ENCODE measurements at places on chromosomes 7 and 10. TPM values are rescaled to one million over a fixed set of nuclear protein-coding genes. Genes with fewer than 3 reads are reported as not detected.
A peak's percentile ranks its signal among the peaks of the same experiment; 100 is the strongest.

MICU1 gene
- 79.6 TPM for total RNA-seq

TDRD1 gene
- 0.59 TPM for total RNA-seq

- H3K4me3 ChIP-seq, result no peak overlapping the region
- H3K27me3 ChIP-seq, result no peaks in the 10 kb centered on the region
- H3K36me3 ChIP-seq, result no peaks in the 10 kb centered on the region
- peaks cover 6% of the 10 kb centered on the region for H3K4me1 ChIP-seq
- DNase-seq, result no peak
Observed at GRCh38 chr7:90910136-90910535, 314.0 kb downstream of the CDK14 start.

GRCh38 chr10:113802997-113803396 is 50.9 kb downstream of the DCLRE1A start:
- no peak for DNase-seq
- H3K36me3 ChIP-seq, result no peaks in the 10 kb centered on the region
- no peak overlapping the region for H3K4me3 ChIP-seq

DNA sequence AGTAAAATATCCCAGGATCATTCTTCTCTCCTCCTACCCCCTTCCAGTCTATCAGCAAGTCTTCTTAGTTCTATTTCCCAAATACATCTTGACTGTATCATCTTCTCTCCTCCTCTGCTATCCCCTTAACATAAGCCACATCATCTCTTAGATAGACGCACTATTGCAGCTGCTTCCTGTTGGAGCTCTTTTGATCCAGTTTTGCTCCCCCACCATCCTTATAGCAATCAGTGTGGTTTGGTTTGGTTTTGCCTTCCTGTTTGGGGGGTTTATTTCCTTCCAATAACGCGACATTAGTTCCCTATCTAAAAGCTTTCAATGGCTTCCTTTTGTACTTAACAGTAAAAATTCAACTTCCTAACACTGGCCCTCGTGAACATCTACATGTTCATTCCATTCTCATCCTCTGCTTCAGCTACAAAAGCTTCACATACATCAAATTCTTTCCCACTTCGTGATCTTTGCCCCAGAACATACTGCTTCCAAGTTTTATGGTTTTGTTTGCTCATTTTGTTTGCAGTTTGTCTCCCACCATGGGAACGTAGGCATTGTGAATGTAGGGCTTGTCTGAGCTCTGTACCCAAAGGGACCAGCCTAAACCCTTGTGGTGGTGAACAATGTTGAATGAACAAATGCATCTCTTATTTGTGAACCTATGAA is 33.7 kb upstream of the PLXDC2 start:
- no peak for DNase-seq
- no peak overlapping the region for H3K4me3 ChIP-seq
- no peaks in the 10 kb centered on the region for H3K27me3 ChIP-seq
- H3K4me1 ChIP-seq, result no peaks in the 10 kb centered on the region
- no peaks in the 10 kb centered on the region for H3K36me3 ChIP-seq
- no peak overlapping the region for H3K27ac ChIP-seq

GRCh38 chr10:30151581-30152389 is 92.4 kb upstream of the JCAD start:
- H3K4me3 ChIP-seq, result no peak overlapping the region
- no peaks in the 10 kb centered on the region for H3K36me3 ChIP-seq
- H3K4me1 ChIP-seq, result peaks cover 17% of the 10 kb centered on the region
- peak overlapping the region; percentile 73 for H3K27ac ChIP-seq
- DNase-seq, result peak; percentile 92

GRCh38 chr10:12649012-12649584 is 299.8 kb downstream of the CAMK1D start:
- H3K4me3 ChIP-seq, result no peak overlapping the region
- H3K36me3 ChIP-seq, result no peaks in the 10 kb centered on the region
- peaks cover 6% of the 10 kb centered on the region for H3K27me3 ChIP-seq
- no peak overlapping the region for H3K27ac ChIP-seq
- no peaks in the 10 kb centered on the region for H3K4me1 ChIP-seq

OR2A7 gene
- 1.1 TPM for total RNA-seq

DNA sequence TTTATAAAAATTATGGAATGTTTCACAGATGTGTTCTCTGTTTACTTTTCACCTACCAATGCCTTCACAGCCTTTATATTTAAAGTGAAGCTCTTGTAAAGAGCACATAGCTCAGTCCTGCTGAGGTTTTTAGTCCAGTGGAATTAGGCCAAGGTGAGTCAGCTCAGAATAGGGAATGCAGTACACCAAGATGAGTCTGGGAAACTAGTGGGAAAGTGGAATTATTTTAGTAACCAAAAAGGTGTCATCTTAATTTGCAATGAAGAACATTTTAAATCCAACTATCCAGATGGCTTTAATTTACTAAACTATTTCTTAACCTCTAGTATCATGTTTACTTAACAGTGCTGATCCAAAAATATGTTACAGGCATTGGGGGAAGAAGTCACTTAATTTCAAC is 236.3 kb upstream of the CTBP2 start:
- DNase-seq, result no peak
- H3K36me3 ChIP-seq, result no peaks in the 10 kb centered on the region
- H3K27me3 ChIP-seq, result peaks cover 14% of the 10 kb centered on the region
- no peak overlapping the region for H3K27ac ChIP-seq

MSS51 gene
- total RNA-seq, result 2.4 TPM

GRCh38 chr10:29343607-29344038 is 54.8 kb downstream of the LYZL1 start:
- no peaks in the 10 kb centered on the region for H3K36me3 ChIP-seq
- H3K4me3 ChIP-seq, result peak overlapping the region; percentile 1
- DNase-seq, result no peak
- no peaks in the 10 kb centered on the region for H3K27me3 ChIP-seq

GRCh38 chr7:117323851-117324711 is 1.2 kb upstream of the WNT2 start:
- peaks cover 60% of the 10 kb centered on the region for H3K27me3 ChIP-seq
- H3K4me1 ChIP-seq, result peaks cover 16% of the 10 kb centered on the region
- peak; percentile 74 for DNase-seq
- no peaks in the 10 kb centered on the region for H3K36me3 ChIP-seq

- no peak overlapping the region for H3K27ac ChIP-seq
- H3K36me3 ChIP-seq, result no peaks in the 10 kb centered on the region
- H3K27me3 ChIP-seq, result no peaks in the 10 kb centered on the region
- H3K4me3 ChIP-seq, result no peak overlapping the region
- DNase-seq, result no peak
- H3K4me1 ChIP-seq, result no peaks in the 10 kb centered on the region
Observed at GRCh38 chr10:131857156-131858117, 43.4 kb upstream of the PPP2R2D start.

IQUB gene
- total RNA-seq, result 0.88 TPM

DNA sequence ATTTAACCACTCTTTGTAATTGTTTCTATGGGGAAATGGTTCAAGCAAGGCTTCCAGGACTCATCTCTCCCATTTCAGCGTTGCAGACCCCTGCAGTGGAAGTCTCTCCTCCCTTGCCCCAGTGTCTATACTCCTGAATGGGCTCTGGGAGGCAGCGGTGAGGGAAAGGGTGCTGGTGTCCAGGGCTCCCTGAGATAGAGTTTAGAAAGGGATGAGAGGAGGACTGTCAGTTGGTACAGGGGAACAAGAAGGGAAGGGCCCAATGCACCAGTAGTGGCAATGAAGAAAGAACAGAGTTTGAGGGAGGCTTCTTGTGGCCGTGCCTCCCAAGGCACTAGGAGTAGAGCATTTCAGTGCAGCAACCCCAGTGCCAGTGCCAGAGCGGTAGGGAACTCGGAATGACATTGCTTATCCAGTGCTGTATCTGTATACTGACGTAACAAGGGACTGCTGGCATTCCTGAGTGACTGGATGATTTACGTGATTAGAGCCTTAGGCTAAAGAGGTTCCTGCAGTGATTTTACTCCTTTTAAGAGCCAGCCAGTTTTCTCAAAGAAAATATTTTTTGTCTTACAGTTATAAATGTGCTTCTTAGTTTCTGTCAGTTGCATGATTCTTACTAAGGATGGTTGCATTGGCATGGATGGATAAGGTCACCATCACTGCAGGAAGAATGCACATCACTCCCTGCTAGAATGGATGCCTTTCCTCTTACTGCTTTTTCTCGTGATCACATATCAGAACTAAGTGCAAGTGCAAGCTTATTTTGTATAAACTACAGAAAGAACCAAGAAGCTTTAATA is 28.0 kb downstream of the PRPF18 start:
- peaks cover 34% of the 10 kb centered on the region for H3K36me3 ChIP-seq
- H3K27ac ChIP-seq, result peak overlapping the region; percentile 16
- H3K4me3 ChIP-seq, result no peak overlapping the region

DNA sequence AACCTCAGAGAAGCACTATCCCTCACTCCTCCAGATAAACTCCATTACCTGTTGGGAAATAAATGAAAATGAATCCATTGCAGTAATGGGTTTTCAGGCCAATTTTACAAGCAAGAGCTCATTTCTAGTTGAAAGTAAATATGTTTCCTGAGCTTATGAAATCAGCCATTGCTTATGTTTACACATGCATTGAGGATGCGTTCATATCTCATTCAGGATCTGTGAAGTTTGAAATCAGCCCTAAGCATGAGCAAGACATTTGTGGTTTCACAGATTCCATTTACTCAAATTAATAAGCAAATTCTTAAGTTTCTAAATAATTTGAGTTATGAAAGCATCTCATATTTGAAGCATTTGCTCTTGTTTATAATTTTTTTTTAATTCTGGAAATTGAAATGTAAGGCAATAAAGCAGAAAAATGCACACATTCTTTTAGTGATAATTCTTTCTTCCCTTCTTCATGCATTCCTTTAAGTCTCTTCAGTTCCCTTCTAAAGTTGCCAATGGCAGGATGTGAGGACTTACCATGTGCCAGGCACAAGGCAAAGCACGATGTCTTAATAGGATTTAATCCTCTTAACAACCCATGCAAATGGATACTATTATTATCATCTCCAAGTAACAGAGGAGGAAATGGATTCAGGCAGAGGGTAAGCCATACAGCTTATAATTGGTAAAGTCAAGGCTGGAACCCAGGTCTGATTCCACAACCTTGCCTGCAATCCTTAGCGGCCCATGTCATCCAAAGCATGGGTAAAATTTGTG is 35.0 kb upstream of the CTTNBP2 start:
- H3K4me3 ChIP-seq, result no peak overlapping the region
- no peak overlapping the region for H3K27ac ChIP-seq
- no peaks in the 10 kb centered on the region for H3K27me3 ChIP-seq
- DNase-seq, result no peak
- no peaks in the 10 kb centered on the region for H3K4me1 ChIP-seq
- no peaks in the 10 kb centered on the region for H3K36me3 ChIP-seq

SLC29A4 gene
- 1.1 TPM for total RNA-seq

DNA sequence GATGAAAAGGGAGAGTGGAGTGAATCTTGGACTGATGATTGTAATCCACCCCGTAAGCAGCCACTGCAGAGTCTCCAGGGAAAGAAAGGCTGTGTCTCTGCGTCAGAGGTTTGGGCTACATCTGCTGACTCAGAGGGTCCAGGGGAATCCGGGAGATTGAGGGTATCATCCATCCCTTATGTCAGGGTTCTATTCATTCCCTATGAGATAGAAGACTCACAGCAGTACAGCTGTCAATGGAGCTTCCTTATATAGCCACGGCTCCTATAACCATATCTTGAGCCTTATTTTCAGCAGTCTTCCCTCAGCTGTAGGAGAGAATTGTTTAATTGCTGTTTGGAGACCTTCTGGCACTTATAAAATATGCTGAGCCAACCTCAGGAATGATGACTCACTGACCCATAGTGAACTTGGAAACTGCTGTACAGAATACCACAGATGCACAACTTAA is 558.2 kb upstream of the PFKP start:
- no peaks in the 10 kb centered on the region for H3K4me1 ChIP-seq
- H3K36me3 ChIP-seq, result no peaks in the 10 kb centered on the region
- no peak overlapping the region for H3K4me3 ChIP-seq
- DNase-seq, result no peak
- no peak overlapping the region for H3K27ac ChIP-seq
- H3K27me3 ChIP-seq, result no peaks in the 10 kb centered on the region

HMX2 gene
- total RNA-seq, result not detected

GRCh38 chr7:137942484-137943115 is 59.3 kb downstream of the CREB3L2 start:
- no peak for DNase-seq
- H3K27me3 ChIP-seq, result no peaks in the 10 kb centered on the region
- no peak overlapping the region for H3K4me3 ChIP-seq
- H3K4me1 ChIP-seq, result peaks cover 42% of the 10 kb centered on the region
- H3K36me3 ChIP-seq, result peaks cover under 1% of the 10 kb centered on the region

DNA sequence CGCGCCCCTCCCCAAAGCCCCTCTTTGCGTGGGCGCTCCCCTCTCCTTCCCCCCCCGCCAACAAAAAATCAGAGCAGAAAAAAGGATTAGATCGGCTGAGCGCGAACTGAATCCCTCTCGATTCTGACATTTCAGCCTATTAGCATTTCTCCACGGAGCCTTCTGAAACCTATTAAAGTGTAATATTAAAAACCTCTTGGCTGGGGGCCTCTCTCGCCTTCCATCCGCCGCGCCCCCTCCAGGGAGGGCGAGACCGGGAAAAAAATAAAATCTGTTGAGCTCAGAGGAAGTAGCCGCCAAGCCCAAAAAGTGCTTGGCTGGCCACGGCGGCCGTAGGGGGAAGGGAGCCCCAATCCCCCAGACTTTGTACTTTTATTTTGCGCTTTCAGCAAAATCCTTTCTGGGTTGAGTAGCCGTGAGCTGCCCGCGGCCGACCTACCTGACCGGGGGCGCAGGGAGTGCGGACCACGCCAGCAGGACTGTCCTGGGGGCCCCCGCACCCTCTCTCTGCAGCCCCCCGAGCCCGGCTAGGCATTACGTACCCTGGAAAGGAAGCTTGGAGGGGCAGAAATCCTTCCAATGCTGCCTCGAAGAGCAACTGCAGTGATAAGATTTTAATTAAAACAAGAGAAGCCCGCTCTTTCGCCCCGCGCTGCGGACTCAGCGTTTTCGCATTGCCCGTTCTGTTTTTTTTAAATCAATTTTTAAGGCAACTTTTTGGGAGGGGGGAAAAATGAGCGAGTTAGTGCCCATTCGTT is 1.3 kb upstream of the TNRC18 start:
- peak; percentile 88 for DNase-seq
- H3K4me1 ChIP-seq, result peaks cover 13% of the 10 kb centered on the region
- H3K36me3 ChIP-seq, result no peaks in the 10 kb centered on the region
- H3K27me3 ChIP-seq, result no peaks in the 10 kb centered on the region
- H3K27ac ChIP-seq, result peak overlapping the region; percentile 96
- peak overlapping the region; percentile 96 for H3K4me3 ChIP-seq

DNA sequence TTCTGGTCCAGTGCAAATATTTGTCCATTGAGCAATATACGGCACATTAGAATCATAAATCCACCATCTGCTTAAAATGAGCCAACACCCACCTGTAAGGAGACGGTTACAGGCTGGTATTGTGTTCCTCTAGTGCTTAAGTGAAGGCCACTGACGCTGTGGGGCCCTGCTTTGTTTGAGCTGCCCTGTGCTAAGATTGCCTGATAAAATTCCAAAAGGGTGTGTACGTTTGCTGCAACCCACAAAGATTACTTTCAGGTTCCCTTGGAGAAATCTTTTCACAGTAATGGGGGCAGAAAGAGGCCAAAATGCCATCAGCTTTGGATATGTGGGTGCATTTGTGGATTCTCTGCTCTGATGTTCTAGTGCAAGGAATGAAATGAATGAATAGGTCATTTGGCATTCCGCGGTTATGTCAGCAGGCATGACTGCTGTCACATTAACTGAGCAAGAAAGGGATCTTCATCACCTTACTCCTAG is 34.4 kb downstream of the AGR3 start:
- no peak overlapping the region for H3K4me3 ChIP-seq
- DNase-seq, result no peak
- H3K4me1 ChIP-seq, result peaks cover 6% of the 10 kb centered on the region

- no peak overlapping the region for H3K4me3 ChIP-seq
- peaks cover 8% of the 10 kb centered on the region for H3K36me3 ChIP-seq
- no peak for DNase-seq
- H3K27me3 ChIP-seq, result no peaks in the 10 kb centered on the region
Observed at GRCh38 chr10:60930237-60930636, 13.7 kb downstream of the RHOBTB1 start.
